ENCODE measurements at places on chromosomes 2 and 18. TPM values are rescaled to one million over a fixed set of nuclear protein-coding genes. Genes with fewer than 3 reads are reported as not detected.

DSG4 gene
- total RNA-seq: not detected

TTR gene
- total RNA-seq: not detected

ZAP70 gene
- total RNA-seq: not detected

DNA sequence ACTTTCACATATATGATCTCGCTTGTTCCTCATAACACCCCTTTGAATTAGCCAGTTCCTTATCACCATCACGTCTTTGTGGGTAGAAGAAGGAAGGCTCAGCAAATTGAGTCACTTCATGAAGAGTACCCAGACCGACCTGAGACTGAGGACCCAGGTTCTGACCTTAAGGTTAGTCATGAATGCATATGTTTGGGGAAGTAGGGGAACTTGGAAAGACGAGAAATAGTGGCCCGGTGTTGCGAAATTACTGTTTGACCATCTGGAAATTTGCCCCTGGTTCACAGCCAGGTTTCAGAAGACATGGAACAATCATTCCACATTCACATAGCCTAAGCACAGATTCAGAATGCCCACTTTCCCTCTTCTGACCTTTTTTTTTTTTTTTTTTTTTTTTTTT lies 59.8 kb downstream of the MEIS1 start:
- DNase-seq: no peak

DNA sequence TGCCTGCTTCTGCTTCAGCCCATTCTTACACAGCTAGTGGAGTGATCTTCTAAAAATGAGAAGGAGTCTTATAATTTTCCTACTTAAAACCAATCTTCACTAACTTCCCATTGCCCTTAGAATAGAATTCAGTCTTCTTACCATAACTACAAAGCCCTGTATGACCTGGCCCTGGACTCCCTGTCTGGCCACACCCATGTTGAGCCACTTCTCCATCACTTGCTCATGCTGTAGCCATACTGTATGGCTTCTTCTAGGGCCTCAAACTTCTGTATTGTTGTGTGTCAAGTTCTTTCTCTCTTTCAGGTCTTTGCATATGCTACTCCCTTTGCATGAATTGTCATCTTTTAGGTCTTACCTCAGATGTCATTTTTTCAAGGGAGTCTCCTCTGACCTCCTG lies 11.2 kb downstream of the DGUOK start:
- DNase-seq: no peak

- DNase-seq: no peak
Observed at GRCh38 chr2:99801327-99801901, 311.6 kb upstream of the REV1 start.

DNA sequence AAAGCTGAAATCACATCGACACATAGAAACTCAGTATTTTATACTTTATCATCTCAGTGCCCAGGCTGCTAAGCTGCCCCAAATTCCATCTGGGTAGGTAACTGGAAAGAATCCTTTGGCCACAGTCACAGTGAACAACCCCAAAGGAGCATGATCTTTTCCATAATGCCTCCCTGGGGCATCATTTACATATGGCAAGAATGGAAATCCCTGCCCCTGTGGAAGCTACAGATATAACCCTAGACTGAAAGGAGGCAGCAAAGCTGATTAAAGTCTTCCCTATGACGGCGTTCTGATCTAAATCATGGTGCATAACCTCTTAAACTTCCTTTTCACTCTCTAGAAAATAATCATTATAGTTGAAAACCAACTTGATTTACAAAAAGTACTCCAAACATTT lies 41.5 kb downstream of the MAP3K19 start:
- no peak for DNase-seq
